ENCODE measurements at places on chromosomes 1 and 21. TPM values are rescaled to one million over a fixed set of nuclear protein-coding genes. Genes with fewer than 3 reads are reported as not detected.

PLA2G2C gene
- total RNA-seq: not detected

- DNase-seq: no peak
These were observed at the start of gene C4BPB for GRCh38 chr1:207088701-207089626. Gene C4BPB (plus strand): TSS chr1:207088860. CDS start chr1:207089532, 672 bp downstream.

- no peak for DNase-seq
These were observed 15.9 kb upstream of the PIK3R3 start for GRCh38 chr1:46148318-46148717.

DNA sequence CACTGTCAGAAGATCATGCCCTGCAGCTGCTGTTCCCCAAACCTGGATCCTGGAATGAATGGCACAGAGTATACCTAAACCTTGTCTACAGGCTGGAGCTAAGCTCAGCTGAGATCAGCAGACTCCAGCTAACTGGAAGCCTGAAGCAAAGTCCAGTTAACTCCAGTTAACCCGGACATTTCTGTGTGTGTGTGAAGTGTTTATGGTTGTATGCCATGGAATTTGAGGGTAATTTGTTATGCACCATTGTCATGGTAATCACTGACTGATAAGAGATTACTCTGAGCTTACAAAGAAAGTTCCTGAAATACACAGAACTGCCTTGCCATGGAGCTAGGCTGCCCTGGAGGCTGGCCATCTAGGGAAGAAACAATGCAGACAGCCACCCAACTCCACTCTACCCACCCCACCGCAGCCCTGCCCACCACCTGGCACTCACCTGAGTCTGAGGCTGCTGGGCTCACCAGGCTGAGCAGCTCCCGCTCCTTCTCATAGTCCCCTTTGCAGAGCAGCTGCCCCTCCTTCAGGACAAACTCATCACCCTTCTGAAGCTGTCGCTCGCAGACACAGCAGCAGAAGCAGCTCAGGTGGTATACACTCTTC is 107.4 kb downstream of the LMX1A start:
- no peak for DNase-seq

CAPN2 gene
- 169 TPM for total RNA-seq

GRCh38 chr1:219372916-219373615 is 199.4 kb downstream of the LYPLAL1 start:
- no peak for DNase-seq
